Left lobe of liver (tissue), 2 donors: ENCODE measurements at places on chromosomes 1 and 21. TPM values are rescaled to one million over a fixed set of nuclear protein-coding genes. Genes with fewer than 3 reads are reported as not detected.

- no peak for DNase-seq
Measured at GRCh38 chr21:46253610-46254124, 25.1 kb upstream of the LSS start.

- no peak for DNase-seq
Measured at GRCh38 chr1:151187205-151187604, 2.8 kb downstream of the VPS72 start.

DNA sequence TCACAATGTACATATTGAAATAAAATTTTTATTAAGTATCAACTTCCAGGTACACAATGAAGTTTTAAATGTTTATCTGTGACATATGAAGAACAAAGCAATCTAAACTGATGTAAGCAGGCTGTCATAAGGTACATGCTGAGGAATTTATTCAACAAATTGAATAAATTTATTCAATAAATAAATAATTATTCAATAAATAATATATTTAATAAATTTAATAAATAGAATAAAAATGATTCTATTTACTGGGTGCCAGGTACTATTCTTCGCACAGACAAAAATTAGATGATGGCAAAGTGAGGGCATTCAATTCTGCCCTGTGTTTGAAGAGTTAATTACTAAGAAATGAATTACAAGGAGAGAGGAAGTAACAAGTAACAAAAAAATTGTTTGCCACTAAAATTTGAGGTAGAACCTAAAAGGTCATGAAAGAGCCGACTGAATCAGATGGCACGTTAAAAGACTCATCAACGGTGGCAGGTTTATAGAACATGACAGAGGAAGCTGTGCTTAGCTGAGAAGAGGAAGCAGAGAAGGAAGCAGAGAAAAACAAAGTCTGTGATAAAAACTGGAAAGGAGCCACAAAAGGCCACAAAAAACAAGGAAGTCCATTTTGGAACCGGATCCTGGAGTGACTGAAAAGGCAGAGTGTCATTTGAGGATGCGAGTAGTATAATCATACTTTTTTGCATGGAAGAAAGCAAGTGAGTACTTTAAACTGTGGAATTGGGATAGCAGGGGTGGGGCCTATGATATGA, 2.2 kb upstream of the USP24 start:
- no peak for DNase-seq

Gene LCE2C
- total RNA-seq: not detected

Gene OLIG2
- not detected for total RNA-seq

DNA sequence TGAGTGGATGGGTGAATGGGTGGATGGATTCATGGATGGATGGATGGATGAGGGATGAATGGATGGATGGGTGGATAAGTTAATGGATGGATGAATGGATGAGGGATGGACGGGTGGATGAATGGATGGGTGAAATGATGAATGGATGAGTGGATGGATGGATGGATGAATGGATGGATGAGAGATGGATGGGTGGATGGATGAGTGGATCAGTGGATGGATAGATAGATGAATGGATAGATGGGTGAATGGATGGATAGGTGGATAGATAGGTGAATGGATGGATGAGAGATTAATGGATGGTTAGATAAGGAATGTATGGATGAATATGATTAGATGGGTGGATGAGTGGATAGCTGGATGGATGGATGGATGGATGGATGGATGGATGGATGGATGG, 313.5 kb downstream of the NPHP4 start:
- no peak for DNase-seq
